Testis (tissue), 5 donors: ENCODE measurements at places on chromosomes 1 and 21.
A peak's percentile ranks its signal among the peaks of the same experiment; 100 is the strongest.

- DNase-seq, result no peak
Observed at GRCh38 chr1:42369471-42369870, 11.1 kb upstream of the RIMKLA start.

- no peak for DNase-seq
Observed at GRCh38 chr1:221837896-221838295, 96.0 kb upstream of the DUSP10 start.

GRCh38 chr1:14108356-14109275, 408.6 kb downstream of the PRDM2 start:
- DNase-seq, result no peak

DNA sequence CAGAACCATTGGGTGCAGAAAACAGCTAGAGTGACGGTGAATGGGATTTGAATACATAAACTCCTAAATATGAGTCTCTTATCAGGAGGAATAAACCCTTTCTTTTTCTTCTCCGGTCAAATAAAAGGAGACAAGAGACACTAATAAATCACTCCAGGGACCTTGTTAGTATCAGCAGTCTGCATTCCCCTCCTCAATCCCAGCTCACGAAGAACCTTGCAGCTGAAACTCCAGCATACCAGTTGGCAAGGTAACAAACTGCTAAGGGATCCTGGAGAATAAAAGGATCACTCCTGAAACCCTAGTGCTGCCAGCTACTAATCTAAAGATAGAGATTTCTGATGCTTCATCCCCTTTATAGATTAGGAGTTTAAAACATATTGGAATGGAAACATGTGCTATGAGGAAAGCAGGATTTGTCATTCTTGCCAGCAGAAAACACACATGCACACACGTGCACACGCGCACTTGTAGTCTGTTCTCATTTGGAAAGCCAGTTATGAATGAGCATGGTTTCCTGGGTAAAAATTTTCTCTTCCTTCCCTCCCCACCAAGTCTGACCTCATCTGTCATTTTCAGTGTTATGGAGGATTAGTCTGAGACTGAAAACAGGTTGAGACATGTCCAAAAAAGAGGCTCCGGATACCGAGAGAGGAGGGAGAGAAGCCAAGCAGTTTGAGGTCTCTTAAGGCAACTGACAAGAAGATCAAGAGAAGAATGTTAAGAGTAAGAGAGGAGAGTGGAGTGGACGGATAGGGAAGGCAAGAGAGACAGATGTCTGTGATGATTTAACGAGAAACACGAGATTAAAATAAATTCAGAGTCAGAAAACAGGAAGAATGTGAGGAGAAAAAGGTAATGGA, 10.9 kb downstream of the IER5 start:
- DNase-seq, result no peak

GRCh38 chr1:1020000-1020404, at the start of gene AGRN:
AGRN (plus strand) TSS chr1:1020120; CDS start chr1:1020173, 53 bp downstream.
- no peak for DNase-seq

- DNase-seq, result no peak
Observed at GRCh38 chr1:214708321-214708955, 105.4 kb downstream of the CENPF start.

DNA sequence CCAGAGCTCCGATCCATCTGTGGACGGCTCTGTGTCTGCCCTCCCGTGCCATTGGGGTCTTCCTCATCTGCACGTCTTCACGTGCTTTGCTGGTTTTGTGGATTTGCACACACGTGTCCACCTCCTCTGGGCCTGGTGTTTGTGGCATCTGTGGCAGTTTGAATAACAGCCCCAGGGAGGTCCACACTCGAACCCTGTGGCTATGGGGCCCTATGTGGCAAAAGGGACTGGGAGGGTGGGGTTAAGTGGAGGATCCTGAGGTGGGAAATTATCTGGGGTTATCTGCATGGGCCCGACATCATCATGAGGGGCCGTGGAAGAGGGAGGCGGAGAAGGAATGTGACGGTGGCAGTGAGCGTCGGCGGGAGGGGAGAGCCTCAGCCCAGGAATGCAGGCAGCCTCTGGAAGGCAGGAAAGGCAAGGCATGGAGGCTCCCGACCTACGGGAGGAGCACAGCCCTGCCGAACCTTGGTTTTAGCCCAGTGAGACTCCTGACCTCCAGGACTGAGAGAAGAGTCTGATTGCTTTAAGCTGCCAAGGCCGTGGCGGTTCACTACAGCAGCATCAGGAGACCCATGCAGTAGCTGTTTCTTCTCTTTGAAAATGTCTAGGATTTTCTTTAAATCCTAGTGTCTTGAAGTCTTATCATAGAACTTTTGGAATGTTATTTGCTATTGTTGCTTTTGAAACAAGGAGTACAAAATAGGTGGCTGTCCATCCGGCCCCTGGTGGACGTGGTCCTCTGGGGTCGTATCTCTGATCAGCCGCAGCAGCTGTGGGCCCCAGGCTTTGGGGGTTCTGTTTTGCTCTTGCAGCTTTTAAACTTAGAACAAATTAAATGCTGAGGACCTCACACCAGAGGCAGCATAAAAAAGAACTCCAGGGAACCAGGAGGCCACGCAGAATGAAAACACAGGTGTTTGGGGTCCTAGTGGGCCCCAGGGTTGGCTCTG, 40.0 kb upstream of the LRRC3 start:
- DNase-seq, result no peak

- DNase-seq, result no peak
Observed at GRCh38 chr1:116538544-116538943, 32.3 kb downstream of the CD58 start.

GRCh38 chr1:245578308-245578707, 423.5 kb downstream of the KIF26B start:
- no peak for DNase-seq

DNA sequence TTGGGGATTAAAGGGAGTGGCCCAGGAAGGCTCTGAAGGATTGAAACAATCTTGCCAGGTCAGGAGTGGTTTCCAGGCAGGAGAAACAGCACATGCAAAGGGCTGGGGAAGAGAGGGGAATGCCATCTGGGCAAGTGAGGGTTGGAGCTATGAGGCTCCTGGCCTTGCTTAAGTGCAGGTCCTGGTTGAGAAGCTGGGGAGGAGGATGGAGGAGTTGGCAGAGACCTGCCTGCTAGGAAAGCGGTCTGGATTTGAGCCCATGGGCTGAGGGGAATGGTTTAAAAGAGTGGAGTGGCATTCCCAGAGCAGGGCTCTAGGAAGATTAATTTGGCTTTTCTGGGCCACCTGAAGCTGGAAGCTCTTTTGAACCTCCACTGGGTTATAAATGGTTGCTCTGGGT, 9.2 kb downstream of the IGSF21 start:
- no peak for DNase-seq

GRCh38 chr1:205329719-205330118, 8.2 kb upstream of the NUAK2 start:
- DNase-seq, result no peak

GRCh38 chr1:225603538-225604354, 49.2 kb downstream of the ENAH start:
- no peak for DNase-seq

GRCh38 chr21:25385911-25386474, 221.3 kb downstream of the MRPL39 start:
- peak; percentile 20 for DNase-seq

DNA sequence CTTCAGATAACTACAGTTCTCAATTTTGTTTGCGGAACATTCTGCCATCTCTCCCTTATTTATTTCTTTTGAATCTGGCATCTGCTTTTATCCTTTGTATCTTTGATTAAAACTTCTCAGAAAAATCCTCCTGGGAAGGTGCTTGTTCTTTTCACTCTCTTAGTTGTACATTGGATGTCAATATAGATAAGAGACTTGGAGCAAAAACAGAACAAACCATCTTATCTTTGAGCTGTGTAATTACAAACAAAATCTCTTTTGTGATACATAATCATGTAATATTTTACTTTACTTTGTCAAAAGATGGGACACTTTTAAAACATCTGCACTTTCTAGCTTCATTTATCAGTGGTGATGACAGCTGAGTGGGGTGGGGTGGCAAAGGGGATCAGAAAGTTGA, 307.2 kb upstream of the LYPLAL1 start:
- no peak for DNase-seq

DNA sequence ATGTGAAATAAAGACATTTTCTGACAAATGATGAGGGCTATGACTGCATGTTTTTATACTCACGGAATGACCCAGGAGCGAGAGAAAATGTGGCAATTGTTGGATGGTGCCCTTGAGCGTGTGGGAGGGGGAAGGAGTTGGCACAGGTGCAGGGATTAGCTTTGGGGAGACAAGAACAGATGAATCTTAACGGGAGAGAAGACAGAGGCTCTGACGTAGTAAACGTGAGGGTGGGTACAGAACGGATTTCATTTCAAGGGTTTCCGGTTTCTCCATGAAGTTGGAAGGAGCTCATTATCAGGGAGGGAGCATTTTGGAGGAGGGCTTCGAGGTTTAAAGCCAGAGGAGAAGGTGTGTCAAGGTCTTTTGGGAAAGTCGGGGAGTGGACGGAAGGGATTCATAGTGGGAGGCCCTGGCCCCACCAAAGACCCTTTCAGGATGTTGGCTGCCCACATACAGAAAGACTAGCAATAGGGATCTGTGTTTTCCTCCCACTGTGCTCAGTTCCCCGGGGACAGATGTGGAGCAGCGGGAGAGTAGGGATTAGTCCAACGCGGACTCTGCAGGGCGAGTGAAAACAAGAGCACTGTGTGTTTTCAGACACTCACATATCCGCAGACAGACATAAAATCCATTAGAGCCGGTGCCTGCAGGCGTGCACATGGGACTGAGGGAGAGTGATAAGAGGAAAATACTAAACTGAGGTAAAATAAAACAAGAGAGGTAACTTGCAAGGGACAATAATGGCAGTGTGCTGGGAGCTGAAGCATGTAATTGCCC, 584.1 kb downstream of the AJAP1 start:
- DNase-seq, result peak; percentile 43

GRCh38 chr1:194117582-194117981, 931.2 kb upstream of the B3GALT2 start:
- no peak for DNase-seq

GRCh38 chr1:201949491-201949890, 3.1 kb upstream of the LMOD1 start:
- no peak for DNase-seq

DNA sequence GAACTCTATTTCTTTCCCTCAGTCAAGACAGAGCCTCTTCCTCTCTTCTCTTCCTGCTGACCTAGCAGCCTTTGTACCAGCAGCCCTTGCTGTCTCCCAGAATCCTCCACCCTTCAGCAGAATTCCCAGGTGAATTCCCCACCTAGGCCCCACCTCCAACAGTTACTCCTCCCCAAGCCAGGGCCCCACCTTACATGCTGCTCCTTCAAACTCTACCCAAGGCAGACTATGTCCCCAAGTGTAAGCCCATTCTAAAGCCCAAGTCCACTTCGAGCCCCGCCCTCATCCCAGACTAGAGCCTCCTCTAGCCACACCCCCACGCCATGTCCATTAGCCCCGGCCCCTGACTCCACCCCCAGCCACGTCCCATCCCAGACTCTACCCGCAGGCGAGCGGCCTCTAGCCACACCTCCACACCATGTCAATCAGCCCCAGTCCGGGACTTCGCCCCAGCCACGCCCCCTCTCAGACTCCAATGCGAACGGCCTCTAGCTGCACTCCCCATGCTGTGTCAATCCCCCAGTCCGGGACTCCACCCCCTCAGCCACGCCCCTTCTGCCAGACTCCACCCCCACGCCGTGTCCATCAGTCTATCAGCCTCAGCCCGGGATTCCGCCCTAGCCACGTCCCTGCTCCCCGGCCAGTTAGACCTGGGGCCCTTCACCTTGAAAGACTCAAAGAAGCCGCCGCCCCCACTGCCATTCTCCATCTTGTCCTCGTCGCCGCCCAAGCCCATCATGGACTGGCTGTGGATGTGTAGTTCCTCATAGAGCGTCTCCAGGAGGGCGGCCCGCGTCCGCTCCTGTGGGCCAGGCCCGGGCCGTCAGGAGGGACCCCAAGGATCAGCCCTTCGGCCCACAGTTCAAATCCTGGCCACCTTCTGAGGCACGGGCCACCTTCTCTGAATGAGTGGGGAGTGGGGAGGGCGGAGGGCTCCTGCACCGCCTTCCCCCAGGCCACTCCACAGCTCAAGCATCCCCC, 61.3 kb downstream of the RAP1GAP start:
- peak; percentile 83 for DNase-seq

DNA sequence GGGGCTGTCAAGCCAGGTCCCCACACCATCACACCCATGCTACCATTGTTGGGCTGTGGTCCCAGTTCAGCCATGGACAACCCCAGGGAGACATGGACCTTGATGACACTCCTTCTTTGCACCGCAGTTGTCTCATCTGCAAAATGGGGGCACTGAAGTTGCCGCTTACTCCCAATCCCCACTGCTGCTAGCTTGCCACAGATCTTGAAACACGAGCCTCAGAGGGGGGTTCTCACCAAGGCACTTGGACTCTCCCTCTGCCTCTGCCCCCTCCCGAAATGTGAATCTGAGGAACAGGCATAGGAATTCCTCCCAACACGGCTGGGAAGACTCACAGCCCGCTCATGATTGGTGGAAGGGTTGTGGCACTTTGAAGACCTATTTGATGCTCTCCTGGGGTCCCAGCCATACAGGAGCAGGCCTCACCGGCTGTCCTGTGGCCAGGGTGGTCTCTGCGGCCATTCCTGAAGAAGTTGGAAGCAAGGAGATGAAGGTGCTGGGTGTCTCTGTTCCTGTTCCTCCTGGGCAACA, 31.1 kb downstream of the RUNX3 start:
- no peak for DNase-seq

- no peak for DNase-seq
Observed at GRCh38 chr21:33761441-33762036, 119.2 kb downstream of the ITSN1 start.

DNA sequence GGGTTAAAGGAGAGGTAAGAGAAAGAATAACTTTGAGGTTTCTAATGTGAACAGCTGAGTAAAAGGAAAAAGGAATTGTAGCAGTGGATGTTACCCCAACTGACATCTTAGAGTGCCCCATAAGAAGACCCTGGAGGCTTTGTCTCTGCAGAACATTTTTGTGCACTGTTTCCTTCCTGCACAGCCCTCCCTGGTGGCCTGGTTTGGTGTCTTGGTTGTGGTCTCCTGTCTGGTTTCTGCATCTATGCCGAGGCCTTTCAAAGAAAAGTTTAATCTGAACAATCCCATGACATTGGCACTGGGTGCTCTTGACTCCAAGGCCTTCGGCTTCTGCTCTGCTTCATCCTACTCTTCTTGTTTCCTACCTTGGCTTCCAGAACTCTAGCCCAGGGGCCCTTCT, 57.8 kb downstream of the RHOU start:
- no peak for DNase-seq

DNA sequence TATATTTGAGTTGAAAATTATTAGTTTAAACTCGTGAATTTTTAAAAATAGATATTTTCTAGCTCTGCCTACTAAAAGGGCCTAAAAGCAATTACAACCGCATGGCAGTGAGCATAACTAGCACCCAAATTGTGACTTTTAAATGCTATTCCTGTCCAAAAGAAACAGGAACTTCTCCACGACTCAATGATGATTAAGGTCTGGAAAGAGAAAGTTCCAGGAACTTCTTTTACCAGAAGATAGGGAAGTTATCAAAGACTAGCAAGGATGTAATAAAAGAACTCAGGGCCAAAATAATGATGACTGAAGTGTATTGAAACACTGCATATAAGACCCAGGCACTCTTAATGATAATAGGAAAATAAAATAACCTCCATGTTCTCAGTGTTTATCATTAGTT, 313.0 kb downstream of the PLPP3 start:
- DNase-seq, result no peak

- DNase-seq, result no peak
Observed at GRCh38 chr21:29308456-29308783, 9.7 kb downstream of the BACH1 start.

GRCh38 chr1:55554611-55555010, 339.4 kb upstream of the USP24 start:
- DNase-seq, result no peak
